ENCODE measurements at places on chromosomes 3 and 15.

DNA sequence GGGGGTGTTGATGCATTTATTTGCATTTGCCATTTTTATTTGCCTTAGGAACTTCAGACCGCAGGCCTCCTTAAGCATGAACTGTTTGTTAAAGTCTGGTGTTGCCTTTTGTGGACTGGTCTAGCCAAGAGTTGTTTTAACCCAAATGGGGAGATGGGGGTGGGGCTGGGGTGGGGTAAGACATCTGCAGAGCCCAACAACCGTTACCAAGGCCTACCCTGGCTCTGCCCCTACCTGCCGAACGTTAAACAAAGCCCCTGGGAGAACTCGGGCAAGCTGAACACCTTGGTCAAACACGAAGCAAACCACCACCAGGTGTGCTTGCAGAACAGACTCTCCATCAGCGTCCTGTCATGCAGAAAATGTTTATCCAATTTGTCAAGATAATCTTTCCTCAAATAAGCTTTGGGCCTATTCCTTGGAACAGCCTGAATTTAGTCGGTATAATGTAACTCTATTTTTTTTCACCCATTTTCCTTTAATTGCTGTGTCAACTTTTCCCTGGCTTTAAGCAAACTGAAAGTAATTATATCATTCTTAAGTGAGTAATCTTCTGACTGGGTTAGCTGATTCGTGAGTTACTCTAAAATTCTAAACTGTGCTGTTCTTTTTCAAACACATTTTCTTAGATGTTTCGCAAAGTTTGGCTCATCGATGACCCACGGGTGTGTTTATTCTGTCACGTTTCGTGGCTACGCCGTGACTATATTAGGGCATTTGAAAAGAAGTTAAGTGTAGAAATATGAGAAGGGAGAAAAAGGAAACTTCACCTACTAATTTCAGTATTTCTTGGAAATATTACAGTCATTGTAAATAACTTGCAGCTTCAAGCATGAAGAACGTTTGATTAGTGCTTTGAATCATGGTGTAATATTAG lies 127.6 kb downstream of the SOX2 start:
- DNase-seq: no peak

DNA sequence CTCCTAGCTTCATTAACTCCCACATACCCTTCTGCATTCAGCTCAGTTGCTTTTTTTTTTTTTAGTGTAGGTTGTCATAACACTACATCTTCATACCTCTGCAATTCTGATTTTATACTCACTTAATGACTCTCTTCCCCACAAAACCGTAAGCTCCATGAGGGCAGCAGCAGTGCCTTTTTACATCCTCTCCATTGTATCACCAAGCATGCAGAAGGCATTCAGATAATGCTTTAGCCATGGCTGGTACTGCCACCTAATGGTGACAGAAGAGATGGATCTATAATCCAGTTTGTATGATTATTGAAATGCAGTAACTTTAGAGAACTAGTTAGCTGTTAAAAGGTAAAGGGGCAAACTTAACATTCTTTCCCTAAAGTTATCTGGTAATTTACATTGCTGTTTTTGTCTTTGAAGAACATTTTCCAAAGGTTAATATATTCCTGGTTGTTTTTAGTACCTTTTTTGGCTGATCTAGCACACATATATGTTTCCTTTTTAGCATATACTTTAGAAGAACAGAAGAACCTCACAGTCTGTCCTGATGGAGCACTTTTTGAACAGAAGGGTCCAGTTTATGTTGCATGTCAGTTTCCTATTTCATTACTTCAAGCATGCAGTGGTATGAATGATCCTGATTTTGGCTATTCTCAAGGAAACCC lies 36.8 kb downstream of the ATP1B3 start:
- no peak for DNase-seq

DNA sequence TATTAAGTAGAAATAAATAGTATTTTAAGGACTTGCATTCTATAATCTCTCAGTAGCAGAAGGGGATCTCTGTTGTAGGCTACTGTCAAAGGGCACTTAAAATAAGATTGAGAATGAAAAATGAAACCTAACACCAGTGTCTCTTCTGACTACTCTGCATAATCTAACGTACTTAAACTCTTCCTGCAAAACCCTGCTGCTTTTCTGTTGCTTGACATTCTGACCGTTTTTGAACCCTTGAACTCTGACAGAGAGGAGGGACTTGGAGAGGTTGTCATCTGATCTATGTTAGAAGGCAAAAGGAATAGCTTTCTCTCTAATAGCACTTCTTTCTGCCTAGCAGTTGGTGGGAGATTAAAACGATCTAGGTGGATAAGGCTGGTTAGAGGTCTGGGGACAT lies 204.6 kb downstream of the ZIC1 start:
- no peak for DNase-seq

DNA sequence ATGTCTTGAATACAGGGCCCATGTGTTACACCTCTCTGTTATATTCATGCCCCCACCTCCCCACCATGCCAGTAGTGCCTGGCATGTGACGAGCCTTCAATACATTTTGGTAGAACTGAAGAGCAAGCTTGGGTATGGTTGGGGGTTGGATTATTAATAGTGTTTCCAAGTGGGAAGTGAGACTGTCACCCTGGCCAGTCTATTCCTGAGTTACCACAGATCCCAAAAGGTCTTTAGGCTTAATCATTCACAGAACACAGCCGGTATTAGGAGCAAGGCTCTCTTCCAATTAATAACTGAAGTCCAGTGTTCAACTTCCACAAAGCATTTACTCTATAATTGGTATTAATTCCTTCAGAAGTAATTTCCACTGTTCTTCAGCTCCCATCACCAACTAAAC lies 231.9 kb upstream of the LRTM1 start:
- DNase-seq: no peak

GRCh38 chr3:9883706-9884554 lies 3.9 kb upstream of the CIDEC start:
- DNase-seq: no peak

- DNase-seq: no peak
Observed at GRCh38 chr3:197528190-197528589, 27.6 kb downstream of the BDH1 start.

- DNase-seq: no peak
Observed at GRCh38 chr3:7423995-7424394, 563.1 kb downstream of the GRM7 start.

- no peak for DNase-seq
Observed at GRCh38 chr15:93501946-93502345, 412.9 kb upstream of the RGMA start.

GRCh38 chr15:101379647-101380046 lies 84.6 kb upstream of the SNRPA1 start:
- DNase-seq: no peak

- DNase-seq: no peak
Observed at GRCh38 chr3:134085034-134085775, 55.5 kb upstream of the SLCO2A1 start.

GRCh38 chr3:159751752-159752151 lies 236.9 kb upstream of the IL12A start:
- no peak for DNase-seq

GRCh38 chr3:152558386-152558785 lies 276.5 kb upstream of the P2RY1 start:
- DNase-seq: no peak
